ENCODE measurements at places on chromosomes 12 and 14.

DNA sequence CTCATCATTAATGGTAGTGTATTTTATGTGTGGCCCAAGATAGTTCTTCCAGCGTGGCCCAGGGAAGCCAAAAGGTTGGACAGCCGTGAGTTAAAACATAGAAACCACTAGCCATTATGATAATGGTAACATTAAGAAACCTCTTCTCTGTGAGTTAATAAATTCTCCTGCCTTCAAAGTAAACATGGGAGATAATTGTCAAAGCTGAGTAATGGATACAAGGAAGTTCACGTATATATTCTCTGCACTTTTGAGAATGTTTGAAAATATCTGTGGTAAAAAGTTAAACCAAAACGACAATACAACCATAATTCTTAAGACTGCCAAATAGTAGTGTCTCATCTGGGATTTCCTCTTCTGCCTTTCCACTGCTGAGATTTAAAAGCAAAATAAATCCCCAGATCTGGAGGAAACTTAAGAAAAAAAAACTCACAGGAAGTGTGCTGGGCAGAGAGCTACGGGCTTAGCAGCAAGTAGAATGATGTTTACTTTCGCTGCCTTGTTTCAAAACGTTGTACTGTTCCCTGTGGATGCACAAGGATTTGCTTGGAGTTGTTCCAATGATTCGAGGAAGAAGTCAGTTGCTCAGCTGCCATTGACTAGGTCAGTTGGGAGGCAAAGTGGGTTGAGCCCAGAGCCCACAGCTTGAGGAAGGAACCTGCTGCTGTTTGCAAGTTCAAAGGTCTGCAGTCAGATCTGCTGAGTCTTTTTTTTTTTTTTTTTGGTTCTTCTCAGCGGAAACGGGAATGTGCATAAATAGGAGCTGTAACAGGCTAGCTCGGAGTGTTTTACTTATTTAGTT, 1.7 kb downstream of the TPCN1 start:
- DNase-seq: no peak

- no peak for DNase-seq
These were observed 61.4 kb upstream of the MANSC4 start for GRCh38 chr12:27841392-27841882.

DNA sequence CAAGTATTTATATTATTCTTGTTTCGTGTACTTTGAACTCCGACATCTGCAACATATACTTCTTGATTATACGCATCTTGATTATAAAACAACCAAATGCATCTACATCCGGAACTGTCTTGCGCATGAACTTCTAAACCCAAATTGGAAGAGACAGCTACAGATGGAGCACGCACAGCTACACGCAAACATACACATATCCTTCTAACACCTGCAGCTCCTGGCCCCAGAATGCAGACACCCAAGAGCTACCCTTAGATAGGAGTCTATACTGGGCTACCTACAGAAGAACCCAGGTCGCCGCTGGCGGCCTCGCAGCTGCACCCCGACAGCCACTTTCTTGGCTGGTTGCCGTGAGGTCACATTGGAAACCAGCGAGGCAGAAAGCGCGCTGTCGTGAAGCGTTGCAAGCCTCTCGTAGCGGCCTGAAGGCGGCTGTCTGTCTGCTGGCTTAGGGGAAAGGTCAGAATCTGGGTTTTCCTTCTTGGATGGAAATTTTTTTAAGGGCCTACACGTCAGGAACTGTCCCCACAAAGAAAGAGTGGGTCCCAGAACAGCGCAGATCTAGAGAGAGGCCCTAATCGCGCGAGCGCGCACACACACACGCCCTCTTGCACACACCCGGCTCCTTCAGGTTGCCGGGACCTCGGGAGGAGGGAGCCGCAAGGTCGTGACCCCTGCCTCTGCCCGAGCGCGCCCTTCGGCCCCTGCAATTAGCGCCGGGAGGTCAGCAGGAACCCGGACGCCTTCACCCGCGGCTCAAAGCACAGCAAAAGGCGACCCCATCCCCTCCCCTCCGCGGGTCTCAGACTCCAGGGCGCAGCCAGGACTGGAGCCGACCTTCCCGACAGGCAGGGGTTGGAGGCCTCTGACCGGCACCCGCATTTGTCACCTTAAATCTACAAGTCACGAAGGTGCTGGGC, 17.0 kb downstream of the TBX3 start:
- DNase-seq: no peak

- no peak for DNase-seq
These were observed 499.0 kb downstream of the GALC start for GRCh38 chr14:87494010-87494409.

- no peak for DNase-seq
These were observed 21.1 kb upstream of the PGF start for GRCh38 chr14:74976264-74977113.

GRCh38 chr12:22684140-22685118, 59.5 kb downstream of the ETNK1 start:
- DNase-seq: no peak

- no peak for DNase-seq
These were observed 10.3 kb downstream of the TNS2 start for GRCh38 chr12:53060064-53060720.

DNA sequence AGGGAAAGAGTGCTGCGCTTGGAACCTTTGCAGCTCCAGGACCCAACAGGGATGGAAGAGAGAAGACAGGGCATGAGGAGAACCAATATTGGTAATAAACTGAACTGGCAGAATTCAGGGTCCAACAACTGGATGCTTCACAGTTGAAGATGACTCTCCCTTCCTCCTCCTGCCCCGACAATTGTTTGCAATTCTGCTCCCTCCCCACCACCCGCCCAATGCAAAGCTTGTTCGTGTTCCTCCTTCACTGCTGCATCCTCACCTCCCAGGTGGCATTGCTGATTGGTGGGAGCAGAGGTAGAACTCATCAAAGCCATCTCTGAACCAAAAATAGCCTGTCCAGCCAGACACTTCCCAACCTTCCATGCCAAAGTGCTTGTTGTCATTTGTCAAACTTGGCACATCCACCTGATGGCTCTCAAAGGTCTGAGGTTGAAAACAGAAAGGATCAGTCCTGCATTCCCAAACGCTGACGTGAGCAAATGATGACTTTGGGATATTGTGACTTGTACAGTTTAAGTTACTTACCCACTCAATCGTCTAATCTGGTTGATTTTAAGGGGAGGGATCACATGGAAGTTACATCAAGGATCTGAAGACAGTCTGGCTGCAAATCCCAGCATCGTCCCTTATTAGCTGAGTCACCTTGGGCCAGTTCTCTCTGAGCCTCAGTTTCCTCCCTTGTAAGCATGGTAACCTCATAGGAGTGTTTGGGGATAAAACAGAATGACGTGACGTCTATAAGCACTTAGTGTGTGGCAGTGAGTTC, 242.6 kb upstream of the CRY1 start:
- DNase-seq: no peak

DNA sequence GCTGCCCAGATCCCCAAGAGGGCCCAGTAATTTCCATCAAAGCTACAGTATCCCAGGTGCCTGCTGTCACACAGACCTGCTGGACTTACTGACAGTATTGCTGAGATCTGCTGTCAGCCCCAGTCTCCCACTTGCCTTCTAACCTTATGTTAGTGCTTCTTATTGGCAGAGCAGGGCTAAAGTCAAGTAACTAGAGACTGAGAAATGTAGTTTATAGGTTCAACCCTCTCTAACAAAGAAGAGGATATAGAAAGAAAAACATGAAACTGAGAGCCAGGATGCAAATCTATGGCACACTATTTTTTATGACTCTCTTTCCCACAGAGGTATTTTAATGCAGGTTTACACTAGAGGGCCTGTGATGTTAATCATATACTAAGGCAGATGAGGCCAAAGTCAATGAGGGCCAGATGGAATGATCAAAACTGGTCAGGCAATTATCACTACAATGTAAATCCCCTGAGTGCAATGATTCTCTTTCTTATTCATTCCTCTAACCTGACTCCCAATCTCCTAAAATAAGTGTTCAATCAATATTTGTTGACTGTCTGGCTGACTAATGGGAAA, 781.9 kb downstream of the VRK1 start:
- DNase-seq: no peak

DNA sequence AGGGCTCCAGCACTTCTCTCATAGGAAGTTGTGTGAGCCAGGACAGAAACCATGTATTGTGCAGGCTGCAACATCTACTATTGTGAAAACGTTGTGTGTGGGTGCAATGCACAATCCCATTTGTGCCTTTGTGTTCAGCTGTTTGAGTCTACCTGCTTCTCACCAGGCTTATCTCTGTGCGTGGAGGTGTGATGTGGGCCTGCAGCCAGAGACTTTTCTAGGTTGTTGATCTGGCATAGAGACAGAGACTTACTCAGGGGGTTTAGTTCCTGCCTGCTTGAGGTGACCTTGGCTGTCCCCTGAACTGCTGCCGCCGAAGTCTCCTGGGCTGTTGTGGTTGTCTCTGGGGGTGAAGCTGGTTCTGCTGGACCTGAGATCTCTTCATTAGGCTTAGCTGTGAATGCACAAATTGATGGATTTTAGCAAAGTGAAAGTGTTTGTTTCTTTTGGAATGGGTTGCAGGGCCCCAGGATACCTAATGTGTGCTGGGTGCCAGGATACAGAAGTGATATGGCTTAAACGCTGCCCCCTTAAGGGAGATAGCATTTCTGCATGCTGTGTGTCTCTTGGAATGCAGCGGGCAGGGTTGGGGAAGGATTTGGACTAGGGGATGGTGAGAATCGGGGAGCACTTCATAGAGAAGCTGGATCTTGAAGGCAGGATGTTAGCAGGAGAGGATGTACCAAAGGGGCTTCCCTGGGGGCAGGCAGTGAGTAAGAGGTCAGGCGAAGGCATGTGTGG, 2.5 kb downstream of the LACRT start:
- DNase-seq: no peak

DNA sequence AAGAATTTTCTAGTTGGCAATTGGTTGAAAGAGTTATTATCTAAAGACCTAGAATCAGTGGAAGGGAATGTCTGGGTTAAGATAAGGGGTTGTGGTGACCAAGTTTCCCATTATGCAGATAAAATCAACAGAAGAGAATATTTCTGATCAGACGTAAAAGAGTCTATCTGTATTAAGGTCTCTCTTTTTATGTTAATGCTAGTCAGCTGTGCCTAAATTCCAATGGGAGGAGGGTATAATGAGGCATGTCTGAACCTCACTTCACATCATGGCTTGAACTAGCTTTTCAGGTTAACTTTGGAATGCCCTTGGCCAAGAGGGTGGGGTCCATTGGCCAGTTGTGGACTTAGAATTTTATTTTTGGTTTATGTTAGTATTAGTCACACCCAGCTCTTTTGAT, 34.3 kb upstream of the CHST11 start:
- no peak for DNase-seq

GRCh38 chr14:81289516-81289915, 68.8 kb upstream of the GTF2A1 start:
- no peak for DNase-seq

- DNase-seq: no peak
These were observed 299.3 kb upstream of the STXBP6 start for GRCh38 chr14:25349269-25349668.

GRCh38 chr12:13425766-13426165, 229.2 kb downstream of the EMP1 start:
- no peak for DNase-seq

DNA sequence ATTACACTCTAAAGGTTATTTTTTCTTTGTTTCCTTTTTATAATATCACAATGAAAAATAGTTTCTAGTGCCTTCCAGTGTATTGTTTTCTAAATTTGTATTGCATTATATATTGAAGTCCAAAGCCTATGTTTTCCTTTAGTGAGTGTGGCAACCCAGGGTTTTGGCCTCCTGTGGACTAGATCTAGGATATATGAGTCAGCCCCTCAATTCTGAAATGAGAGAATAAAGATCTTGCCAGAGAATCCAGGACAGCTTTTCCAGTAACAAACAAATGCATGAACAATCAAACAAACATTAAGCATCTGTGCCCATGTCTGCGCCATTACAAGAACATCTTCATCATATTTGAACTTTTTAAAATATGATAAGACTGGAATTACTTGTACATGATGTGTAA, 70.7 kb upstream of the SSTR1 start:
- no peak for DNase-seq

GRCh38 chr12:94012590-94012989, 135.8 kb upstream of the PLXNC1 start:
- DNase-seq: no peak

DNA sequence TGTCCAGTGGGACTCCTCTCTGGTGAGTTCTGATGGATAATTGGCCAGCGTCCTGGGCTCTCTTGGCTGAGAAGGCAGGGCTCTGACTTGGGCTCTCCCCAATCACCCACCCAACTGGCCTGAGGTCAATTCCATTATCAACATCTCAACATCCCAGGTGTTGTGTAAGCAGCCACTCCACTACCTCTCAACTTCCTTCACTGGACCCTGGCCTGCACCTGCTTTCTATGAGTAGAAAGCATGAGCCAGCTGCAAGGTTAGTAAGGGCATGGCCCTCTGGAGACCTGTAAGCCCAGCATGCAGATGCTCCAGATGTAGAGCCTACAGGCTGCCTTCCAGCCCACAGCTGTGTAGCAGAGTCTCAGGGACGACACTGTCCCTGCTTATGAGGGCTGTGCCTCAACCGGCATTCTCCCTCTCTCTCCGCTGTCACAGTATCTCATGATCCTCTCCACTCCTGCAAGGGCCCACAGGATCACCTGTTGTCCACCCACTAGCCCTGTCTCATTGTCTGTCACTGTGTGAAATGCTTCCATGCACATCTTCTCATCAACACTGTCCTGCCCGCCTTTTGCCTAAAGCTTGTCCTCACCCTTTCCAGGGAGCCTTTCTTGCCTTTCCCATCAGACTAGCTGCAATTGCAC, 5.4 kb upstream of the KRT81 start:
- no peak for DNase-seq

- DNase-seq: no peak
These were observed 159.8 kb downstream of the TGFB3 start for GRCh38 chr14:75821831-75822521.

DNA sequence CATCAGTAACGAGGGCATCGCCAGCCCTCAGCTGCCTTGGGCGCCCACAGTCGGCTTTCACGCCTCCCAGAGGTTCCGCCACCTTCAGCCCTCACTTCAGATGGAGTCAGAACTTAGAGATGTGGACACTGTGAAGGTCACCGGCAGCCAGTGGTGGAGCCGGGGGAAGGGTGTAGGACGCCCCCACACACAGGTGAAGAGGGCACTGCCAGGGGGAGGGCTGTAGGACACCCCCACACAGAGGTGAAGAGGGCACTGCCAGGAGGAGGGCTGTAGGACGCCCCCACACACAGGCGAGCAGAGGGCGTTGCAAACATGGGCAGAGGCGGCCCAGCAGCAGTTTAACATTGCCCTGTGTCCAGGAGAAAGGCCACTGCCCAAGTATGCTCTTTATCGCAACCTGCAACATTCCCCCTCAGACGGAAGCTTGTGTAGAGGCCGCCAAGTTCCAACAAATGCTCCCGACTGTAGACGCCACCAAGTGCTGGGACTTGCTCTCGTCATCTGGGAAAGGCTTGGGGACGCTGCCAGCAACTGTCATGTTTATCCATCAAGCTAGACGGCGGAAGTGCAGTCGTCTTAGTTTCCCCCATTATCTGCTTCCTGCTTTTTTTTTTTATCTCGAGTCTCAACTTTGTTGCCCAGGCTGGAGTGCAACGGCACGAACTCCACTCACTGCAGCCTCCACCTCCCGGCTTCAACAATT, 4.9 kb upstream of the ANKLE2 start:
- no peak for DNase-seq

- DNase-seq: no peak
These were observed 628 bp downstream of the VRTN start for GRCh38 chr14:74348735-74349463.

- no peak for DNase-seq
These were observed 15.8 kb upstream of the PTPRR start for GRCh38 chr12:70936203-70936813.
